ENCODE measurements at places on chromosomes 11 and 22. TPM values are rescaled to one million over a fixed set of nuclear protein-coding genes. Genes with fewer than 3 reads are reported as not detected.
A peak's percentile ranks its signal among the peaks of the same experiment; 100 is the strongest.

DNA sequence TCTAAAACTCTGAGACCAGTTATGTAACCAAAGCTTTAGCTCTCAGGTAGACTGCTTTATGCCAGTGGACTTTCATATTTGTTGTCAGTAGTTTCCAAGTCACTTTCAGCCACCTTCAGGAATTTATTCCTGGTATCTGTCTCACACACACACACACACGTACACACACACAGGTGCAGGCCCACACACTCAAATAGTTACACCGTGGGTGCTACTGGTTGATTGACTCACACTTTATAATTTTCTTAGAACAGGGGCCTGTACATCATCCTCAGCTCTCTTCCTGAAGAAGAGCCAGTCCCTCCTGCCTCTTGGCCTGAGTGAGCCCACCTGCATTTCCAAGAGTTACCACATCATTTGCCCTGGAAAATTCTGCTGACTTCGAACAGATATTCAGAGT lies 555.2 kb downstream of the SOX6 start:
- DNase-seq = no peak

DNA sequence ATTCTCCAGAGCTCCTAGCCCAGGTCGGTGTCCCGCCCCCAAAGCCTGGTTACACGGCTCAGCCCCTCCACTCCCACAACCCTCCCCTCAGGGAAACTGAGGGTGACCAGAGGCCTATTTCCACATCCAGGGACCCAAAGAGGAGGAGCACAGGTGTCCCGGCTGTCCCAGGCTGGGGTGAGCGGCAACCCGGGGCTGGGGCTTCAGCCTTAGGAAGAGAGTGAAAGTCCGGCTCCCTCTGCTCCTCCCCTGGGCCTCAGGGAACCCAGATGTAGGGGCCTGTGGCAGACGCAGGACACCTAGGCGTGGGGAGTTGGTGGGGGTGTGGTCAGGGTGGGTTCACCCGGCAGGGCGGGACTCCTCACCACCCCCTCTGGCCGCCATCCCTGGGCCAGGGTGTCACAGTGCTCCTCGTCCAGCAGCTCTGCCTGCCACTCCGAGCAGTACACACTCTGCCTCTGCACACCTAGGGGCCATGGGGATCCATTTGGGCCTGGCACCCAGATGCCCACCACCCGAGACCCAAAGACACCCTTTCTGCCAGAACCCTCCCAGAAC lies 63.1 kb downstream of the ARFGAP3 start:
- no peak for DNase-seq

Gene MYOD1
- not detected for total RNA-seq

GRCh38 chr22:29310065-29310862 lies 3.8 kb downstream of the GAS2L1 start:
- no peak for DNase-seq

DNA sequence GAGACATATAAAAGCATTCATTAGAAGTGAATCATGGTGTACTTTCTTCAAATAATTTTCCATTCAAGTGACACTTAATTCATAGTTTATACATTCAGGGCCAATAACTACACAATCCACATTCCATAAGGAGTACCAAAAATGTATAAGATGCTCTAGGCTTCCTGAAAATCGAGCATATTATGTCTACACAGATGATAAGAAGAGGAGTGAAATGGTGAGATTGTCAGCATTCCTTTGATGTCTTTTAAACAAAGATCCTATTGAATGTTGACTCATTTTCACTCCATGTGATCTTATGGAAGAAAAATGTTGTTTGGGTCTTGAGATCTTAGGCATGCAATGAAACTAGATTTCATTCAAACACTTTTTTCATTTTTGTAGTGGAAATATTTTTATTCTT lies 843.2 kb downstream of the KCNA4 start:
- DNase-seq = no peak

Gene SLC16A8
- total RNA-seq = not detected

DNA sequence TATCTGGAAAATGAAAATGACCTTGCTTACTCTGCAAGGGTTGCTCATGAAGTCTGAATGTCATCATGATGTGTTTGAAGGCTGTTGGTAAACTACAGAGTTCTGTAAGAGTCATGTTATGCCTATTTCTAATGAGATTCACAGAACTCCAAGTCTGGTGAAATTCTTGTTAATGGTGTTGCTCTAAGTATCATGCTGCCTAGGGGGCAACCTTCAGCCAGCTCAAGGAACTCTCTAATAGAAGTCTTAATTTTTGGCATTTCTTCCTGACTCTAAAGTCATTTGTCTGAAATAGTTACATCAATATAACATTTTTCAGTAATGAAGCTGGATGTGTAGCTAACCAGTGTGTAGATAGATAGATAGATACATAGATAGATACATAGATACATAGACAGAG lies 302.8 kb downstream of the FAT3 start:
- no peak for DNase-seq

DNA sequence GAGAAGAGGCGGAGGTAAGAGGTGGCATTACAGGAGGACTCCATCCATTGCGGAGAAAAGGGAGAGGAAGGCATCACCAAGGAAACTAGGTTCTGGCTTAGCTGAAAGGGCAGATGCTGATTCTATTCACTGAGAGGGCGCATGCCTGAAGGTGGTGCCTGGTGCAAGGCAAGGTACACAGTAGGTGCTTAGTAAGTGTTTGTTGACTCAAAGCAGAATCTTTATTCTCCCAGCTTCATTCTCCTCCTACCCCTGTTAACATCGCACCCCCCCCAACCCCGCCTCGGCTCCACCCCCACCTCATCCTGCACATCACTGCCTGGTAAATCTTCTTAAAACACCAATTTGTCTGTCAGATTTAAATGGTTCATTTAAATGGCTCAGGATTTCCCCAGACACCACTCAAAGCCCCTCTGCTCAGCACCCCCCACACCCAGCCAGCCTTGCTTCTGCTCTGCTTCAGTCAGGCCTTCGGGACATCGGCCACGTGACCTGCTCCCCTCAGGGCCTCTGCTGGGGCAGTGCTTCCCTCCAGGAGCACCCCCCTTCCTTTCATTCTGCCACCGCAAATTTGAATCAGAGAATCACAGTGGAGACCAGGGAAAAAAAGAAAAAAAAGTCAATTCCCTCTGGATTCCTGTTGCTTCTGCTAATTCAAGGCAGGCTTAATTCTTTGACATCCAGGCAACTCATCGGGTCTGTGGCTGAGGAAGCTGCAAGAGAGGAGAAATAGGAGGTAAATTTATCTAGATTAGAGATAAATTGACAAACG lies 17.8 kb upstream of the RCN1 start:
- DNase-seq = no peak

Gene OR5L2
- total RNA-seq = not detected

Gene KRTAP5-11
- total RNA-seq = not detected

DNA sequence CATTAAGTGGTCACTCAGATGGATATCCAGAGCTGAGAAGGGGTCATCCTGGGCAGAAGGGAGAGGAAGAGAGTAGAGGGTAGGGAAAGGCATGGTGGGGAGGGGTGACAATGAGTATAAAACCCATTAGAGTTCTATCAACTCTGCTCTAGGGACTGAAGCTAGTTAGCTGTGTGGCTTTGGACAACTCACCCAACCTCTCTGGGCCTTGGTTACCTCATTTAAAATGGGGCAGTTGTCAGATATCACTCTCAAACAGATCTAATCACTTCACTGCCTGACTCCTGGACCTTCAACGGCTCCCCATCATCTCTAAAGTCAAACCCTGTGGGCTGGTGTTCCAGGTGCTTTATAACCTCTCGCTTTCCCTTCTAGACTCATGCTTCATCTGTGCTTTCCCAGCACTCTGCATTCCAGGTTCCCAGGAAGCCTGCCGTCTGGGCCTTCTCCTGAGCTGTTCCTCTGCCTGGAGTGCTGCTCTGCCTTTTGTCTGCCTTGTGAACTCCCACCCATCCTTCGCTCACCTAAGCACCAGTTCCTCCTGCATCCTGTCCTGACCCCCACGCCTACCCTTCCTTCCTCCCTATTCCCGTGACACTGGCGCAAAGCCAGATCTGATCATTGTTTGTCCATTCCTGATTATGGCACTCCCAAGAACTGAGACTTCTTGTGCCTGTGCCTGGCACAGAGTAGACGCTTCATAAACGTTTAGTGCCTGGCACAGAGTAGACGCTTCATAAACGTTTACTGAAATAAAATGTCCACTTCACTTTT lies 22.3 kb upstream of the KCNJ11 start:
- DNase-seq = no peak

GRCh38 chr11:114553642-114554041 lies 6.0 kb downstream of the NXPE1 start:
- DNase-seq = no peak

GRCh38 chr22:24426851-24427499 lies 424 bp upstream of the ADORA2A start:
- DNase-seq = peak; percentile 71

DNA sequence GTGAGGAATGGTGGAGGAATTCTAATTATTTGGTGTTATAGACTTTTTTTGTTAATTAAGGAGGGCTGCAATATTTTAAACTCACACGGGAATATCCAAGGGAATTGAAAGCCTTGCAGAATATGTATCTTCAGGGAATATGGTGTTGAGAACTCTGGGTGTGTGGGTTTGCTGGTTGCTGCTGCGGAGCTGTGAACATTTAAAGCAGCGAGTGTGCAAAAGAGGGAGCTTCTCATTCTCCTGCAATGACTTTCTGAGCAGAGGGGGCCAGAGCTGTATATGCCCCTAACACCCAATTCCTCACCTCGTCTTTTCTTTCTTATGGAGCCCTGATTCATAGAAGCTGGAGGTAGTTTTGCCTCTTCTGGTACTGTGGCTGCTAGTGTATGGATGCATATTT lies 217.7 kb downstream of the HIPK3 start:
- DNase-seq = no peak

DNA sequence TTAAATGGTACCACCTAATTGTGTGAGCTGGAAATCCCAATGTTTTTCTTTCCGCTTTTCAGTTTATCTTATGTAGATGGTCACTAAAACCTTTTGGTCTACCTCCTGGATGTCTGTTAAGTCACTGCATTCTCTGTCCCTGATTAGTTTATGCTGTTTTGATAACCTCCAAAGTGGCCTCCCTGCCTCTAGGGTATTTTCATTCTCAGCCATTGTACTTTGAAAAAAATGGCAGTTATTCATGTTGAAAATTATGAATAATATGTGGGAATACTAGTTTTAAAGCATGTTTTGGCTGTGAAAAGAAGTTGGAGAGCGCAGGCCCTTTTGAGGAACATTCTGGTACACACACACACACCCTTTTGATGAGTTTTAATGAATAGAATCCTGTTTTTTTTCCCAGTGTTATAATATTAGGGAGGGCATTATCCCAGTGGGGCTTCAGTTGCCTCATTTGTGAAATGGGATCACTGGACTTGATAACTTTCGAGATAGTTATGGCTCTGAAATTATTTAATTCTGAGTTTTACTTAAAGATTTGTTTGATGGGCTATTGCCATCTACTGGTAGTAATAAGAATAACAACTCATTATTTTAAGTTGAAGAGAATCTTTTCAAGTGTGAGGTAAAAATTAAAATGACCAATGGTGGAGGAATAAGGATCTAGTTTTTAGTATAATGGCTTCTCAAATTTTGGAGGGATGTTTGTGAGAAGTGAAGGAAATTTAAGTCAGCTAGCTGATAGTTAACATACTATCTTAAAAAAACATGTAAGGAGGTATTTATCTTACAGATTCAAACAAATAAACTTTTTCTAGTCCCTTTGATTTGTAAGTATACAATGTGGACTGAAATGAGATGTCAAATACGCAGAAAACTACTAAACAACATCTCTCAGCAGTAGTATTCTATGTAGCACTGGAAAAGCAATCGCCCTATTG lies 3.9 kb downstream of the FDX1 start:
- peak; percentile 86 for DNase-seq

Gene LIMK2
- total RNA-seq = 35.0 TPM
